Left colon (tissue), 2 donors: ENCODE measurements at places on chromosomes 3 and 15. TPM values are rescaled to one million over a fixed set of nuclear protein-coding genes. Genes with fewer than 3 reads are reported as not detected.

DNA sequence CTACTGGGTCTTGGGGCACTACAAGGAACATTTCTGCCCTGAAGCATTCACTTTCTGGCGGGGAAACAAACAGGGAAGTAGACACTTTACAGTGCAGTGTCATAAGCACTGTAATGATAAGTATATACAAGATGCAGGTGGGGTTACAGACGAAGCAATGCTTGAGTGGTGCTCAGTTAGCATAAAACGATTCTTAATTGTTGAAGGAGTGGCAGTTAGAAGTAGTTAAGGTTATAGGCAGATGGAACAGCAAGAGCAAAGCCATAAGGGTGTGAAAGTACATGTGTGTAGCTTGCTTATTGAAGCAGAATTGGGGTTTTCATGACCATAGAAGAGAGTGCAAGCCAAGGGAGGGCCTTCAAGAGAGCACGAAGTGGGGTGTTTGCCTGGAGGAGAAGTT, 46.2 kb downstream of the SLC25A26 start:
- DNase-seq = no peak

- DNase-seq = no peak
These were observed 4.1 kb downstream of the FGD5 start for GRCh38 chr3:14822670-14823390.

The RAB6B gene
- 8.3 TPM for total RNA-seq

DNA sequence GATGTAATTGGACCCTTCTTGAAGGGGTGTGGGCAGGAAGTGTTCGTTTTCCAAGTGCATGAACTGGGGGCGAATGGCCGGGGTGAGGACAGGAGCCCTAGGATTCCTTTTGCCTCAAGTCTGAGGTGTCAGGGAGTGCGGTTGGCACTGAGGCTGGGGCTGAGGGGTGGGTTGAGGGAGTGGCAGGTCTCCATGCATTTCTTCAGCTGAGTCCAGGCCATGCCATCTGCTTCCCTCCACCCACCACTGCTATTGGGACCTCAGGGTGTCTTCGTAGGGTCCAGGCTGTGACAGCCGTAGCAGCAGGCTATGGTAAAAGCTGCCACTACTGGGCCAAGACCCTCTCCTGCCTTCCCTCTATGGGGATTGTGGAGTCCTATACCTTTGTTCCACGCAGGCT, 25.6 kb upstream of the TSPAN3 start:
- DNase-seq = no peak

- no peak for DNase-seq
These were observed 66.0 kb upstream of the GCNT3 start for GRCh38 chr15:59545573-59545972.

The MED12L gene
- total RNA-seq = 0.45 TPM

DNA sequence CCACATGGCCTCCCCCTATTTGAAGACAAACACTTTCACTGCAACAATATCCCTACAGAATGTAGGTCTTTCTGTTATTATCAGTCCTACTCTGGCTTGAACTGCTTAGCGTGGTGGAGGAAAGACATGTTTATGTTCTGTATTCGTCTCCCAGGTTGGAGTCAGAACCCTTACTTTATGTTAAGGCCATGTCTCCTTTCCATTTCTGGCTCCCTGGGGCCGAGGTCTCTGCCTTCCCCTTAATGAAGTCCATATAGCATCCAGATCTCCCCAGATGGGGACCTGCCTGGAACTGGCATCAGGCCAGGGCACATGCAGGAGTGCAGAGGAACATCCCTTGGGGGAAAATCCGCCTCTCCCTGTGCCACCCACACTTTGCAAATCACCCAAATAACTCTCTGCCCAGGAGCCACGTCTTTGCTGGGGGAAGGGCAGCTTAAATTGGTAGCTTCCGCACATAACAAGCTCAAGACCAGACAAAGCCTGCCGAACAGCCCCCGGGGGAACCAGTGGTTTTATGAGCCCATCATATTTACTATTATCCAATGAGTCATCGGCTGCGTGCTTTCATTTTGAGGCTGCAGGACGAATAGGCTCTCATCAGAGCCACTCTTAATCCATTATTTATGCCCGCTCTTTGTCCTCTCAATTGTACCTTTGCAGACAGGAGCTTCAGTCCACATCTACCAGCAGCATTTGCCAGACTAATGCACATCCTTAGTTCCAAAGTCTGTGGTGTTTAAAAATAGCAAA, 237.0 kb downstream of the UACA start:
- DNase-seq = peak; percentile 41
